T-helper 9 cell (primary cell): ENCODE measurements at places on chromosomes 1 and 21.

GRCh38 chr1:222877854-222878253 lies 63.0 kb downstream of the DISP1 start:
- no peak for DNase-seq

DNA sequence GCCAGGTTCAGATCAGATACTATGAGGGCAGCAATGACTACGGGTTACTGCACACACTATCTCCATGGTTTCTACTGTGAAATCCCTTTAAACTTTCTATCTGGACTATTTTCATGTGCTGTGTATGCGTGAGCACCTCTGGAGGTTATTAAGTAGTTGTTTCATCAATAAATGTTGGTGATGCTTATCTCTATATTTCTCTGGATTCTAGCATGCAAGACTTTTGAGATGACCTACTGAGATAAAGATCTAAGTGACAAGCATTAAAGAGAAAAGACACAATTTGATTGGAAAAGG lies 194.0 kb downstream of the NRIP1 start:
- no peak for DNase-seq

DNA sequence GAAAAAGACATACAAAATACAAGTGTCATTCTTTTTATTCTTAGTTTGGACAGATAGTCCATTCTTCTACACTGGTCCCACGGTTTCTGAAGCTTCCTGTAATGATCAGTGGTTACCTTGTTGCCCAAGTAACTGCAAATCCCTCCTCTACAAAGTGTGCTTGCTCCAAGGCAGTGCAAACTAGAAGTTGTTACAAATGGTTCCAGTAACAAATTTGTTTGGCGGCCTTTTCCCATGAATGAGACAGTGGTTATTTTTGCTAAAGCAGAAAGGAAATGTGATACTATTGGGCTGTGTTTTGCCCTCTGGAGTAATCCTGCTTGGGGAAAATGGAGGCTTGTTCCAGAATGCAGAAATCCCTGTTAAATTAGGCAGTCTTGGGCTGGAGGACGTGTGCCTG lies 8.9 kb downstream of the BACE2 start:
- no peak for DNase-seq

- no peak for DNase-seq
These were observed 18.0 kb downstream of the CRYBG2 start for GRCh38 chr1:26335774-26336476.

GRCh38 chr1:181134543-181135436 lies 46.3 kb downstream of the IER5 start:
- no peak for DNase-seq

GRCh38 chr1:66553846-66554245 lies 19.9 kb downstream of the SGIP1 start:
- no peak for DNase-seq

DNA sequence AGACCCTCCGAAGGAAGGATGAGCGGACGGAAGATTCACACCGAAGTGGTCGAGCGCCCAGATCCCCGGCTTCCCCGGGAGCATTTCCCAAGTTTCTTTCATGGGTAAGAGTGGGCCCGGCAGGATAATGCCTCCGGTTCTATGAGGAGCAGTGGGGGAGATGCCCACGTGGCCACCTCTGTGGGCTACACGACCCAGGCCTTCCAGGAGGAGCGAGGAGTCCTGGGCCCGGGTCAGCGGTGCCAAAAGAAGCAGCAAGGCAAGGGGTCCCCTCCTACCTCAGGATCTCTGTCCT lies 7.9 kb upstream of the NBPF11 start:
- DNase-seq = no peak

DNA sequence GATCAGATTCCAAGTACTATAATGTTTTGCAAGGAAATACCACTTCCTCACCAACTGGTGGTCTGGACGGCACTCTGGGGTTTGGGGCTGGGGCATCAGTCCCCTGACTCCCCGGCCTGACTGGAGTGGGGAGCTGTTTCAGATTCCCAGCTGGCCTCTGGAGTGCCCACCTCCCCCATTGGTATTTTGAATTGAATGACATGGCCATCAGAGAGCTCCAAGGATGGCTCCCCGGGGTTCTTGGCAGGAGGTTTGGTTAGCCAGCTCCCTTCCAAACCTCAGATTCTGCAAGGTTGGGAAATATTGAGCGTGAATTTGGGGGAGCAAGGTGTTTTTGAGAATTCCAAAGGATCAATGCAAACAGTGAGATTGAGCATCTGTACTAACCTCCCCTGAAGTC lies 2.2 kb upstream of the INAVA start:
- no peak for DNase-seq

DNA sequence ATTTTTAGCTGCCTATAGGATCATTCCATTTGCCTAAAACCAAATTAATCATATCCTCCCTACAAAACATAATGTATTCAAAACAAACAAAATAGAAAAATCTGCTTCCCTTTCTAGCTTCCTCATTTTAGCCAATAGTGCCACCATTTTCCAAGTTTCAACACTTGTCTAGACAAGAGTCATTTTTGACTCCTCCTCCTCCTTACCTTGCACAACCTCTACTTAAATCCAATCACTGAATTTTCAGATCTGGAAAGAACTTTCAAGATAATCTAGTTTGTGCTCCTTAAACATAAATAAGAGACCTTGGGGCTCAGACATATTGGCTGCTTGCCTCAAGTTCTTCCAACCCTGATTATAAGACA lies 7.4 kb downstream of the STX6 start:
- no peak for DNase-seq

DNA sequence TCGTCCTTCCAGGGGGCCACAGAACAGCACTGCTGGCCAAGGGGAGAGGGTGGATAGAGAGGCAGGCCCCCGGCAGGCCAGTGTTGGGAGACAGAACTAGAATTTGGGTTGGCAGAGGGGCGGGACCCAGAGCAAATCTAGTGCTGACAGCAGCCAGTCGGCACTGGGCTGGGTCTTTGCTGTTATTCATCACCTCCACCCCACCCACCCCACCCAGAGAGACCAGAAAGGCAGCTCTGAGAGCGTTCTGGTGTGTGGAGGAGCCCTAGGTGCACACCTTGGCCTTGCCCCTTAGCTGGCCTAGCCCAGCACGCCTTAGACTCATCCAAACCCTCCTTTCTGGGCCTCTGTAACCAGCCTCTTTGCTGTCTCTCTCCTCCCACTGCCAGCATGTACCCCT lies 6.4 kb upstream of the PKP1 start:
- DNase-seq = no peak

DNA sequence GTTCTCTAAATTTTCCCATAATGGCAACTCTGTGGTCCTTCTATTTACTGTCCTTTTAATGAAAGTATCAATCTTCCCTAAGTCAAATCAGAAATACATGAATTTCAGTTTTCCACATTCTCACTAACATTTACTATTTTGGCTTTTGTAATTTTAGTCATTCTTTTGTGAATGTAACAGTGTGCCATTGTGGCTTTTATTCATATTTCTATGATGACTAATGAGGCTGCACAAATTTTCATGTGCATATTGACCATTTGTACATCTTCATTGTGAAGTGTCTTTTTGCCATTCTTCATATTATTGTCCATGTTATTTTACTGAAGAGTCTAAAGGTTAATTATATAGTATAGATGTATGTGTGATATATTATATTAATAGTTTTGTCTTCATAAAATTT lies 431.0 kb upstream of the BRINP3 start:
- DNase-seq = no peak

- no peak for DNase-seq
These were observed 7.6 kb upstream of the FNBP1L start for GRCh38 chr1:93440272-93440671.

DNA sequence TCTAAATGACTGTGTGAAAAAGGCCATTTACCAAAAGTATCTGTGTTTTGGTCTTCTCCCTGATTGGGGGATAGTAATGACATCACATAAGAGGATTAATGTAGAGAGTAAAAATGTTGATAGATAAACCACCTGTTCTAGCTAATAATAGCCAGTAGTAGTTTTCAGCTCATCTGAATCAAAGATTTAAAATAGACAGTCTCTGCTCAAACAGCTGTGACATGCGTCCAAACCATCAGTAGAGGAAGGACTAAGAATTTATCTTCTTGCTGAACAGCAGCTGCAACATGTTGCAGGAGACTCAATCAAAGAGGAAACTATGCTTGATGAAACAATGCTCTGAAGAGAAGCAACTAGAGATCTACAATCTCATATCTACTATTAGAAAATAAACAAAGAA lies 21.4 kb downstream of the TMPRSS15 start:
- DNase-seq = no peak
